H7 (cell line): ENCODE measurements at places on chromosomes 11 and 22. TPM values are rescaled to one million over a fixed set of nuclear protein-coding genes. Genes with fewer than 3 reads are reported as not detected.

The FAU gene
- total RNA-seq: 779 and 1,014 TPM in 2 replicates

The MPPED2 gene
- total RNA-seq: 0.48 and 0.89 TPM in 2 replicates

The PARVA gene
- 7.5 and 8.4 TPM in 2 replicates for total RNA-seq

DNA sequence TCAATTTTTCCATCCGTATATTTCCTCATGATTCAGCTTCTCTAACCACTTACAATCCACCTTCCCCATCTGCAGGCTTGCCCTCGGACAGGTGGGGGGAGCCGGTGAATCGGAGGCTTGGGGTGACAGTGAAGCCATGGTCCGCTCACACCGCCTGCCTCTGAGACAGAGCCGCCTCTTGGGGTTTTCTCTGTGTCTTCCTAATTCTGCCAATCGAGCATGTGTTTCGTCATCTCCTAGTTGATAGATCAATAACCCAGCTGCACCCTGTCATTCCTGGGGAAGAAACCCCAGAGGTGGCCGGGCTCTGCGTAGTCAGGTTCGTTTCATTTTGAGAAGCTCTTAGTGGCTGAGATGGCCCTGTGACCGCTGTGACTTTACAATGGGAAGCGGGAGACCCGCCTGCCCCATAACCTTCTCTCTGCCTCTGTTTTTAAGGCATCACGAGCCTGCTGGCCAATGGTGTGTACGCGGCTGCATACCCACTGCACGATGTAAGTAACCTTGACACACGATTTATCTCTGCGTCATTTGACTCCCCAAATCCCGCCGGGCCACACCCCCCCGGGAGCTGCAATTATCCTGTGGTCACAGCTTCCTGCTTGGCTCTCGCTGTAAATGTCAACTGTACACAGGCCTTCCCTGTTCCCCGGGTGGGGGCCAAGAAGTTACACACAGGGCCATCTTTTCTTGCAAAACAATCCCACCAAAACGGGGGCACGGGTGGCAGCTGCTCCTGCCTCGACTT, 33.3 kb downstream of the ANO1 start:
- DNase-seq: no peak

DNA sequence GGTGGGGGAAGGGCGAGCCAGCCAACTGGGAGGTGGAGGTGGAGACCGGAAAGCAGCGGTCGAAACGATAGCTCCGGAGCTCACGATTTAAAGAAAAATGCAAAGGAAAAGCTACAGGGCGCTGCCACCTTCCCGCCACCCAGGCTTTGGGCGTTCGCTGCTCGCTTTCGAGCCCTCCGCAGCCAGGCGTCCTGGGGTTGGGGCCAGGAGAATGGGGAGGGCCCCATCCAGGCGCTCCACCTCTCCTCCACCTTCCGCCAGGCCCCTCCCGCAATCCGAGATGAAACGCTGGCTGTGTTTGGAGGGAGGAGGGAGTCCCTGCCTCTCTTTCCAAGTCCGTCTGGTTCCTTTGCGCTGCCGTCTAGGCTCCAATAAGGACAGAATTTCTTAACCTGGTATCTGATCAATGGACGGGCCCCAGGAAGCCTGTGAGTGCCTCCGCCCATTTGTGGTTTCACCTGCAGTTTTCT, 483 bp upstream of the ABTB2 start:
- DNase-seq: no peak

DNA sequence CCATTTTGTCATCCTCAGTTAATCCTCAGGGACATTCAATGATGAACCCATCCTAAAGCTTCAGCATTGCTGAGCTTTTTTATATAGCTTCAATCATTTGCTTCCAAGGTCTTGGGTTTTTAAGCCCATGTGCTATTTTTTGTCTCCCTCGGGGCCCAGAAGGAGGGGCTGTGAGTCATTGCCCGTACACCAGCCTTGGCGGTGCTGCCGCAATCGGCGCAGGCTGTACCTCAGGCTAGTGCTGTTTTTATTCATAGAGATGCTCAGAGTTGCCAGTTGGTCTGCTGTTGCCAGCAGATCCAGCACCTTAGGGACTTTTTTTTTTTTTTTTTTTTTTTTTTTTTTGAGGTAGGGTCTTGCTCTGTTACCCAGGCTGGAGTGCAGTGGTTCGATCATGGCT, 35.5 kb downstream of the ACO2 start:
- DNase-seq: no peak

- DNase-seq: peak; percentile 13
Measured at GRCh38 chr11:98940913-98941312, 79.8 kb upstream of the CNTN5 start.

DNA sequence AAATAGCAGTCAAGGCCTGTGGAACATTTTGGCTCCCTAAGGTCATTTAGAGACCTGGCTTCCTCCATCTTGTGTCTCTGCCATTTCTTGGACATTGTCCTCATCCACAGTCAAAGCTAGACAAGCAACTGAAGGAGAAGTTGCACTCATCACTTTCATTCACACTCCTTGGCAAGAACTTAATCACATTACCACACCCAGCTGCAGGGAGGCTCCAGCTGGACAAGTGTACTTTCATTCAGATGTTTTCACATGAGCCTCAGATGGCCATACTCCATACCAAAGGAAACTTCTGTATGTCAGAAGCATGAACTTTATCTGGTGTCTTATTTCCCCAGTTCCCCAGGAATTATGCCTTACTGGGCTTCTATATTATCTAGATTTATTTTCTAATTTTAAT, 537.4 kb downstream of the TMEM135 start:
- no peak for DNase-seq

- no peak for DNase-seq
Measured at GRCh38 chr22:25488244-25489020, 76.0 kb upstream of the GRK3 start.

GRCh38 chr22:27726686-27727449, 74.7 kb downstream of the MN1 start:
- peak; percentile 48 for DNase-seq

- no peak for DNase-seq
Measured at GRCh38 chr11:2742611-2743426, 43.0 kb upstream of the KCNQ1OT1 start.

- no peak for DNase-seq
Measured at GRCh38 chr11:128593281-128593680, 5.9 kb upstream of the ETS1 start.

GRCh38 chr11:36507824-36508489, 2.1 kb downstream of the TRAF6 start:
- no peak for DNase-seq

DNA sequence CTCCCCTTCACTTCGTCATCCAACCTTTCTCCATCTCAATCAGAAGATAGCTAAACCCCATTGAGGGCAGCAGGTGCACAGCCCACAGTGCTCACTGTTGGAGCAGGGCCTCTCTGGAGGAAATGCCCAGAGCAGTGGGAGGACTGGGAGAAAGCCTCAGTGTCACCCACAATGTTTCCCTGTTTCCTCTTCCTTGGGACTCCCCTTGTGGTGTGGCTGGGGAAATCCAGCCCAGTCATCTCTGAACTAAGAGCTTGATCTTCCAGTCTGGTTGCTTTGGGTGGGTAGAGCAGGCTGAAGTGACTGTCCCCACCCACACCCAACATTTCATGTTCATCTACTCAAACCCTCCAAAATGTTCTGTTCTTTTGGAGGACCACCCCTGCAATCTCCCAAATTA, 29.8 kb upstream of the EED start:
- no peak for DNase-seq

The RELA gene
- total RNA-seq: 17.7 and 28.4 TPM in 2 replicates

DNA sequence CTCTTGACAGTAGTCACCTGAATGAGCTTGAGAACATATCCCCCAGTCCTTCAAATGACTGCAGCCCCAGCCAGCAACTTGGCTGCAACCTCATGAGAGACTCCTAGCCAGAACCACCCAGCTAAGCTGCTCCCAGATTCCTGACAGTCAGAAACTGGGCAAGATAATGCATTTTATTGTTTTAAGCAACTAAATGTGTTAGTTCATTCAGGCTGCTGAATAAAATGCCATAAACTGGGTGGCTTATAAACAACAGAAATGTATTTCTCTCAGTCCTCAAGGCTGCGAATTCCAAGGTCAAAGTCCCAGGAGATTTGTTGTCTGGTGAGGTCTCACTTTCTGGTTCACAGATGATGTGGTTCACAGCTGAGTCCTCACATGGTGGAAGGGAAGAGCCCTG, 5.8 kb upstream of the PAMR1 start:
- no peak for DNase-seq

DNA sequence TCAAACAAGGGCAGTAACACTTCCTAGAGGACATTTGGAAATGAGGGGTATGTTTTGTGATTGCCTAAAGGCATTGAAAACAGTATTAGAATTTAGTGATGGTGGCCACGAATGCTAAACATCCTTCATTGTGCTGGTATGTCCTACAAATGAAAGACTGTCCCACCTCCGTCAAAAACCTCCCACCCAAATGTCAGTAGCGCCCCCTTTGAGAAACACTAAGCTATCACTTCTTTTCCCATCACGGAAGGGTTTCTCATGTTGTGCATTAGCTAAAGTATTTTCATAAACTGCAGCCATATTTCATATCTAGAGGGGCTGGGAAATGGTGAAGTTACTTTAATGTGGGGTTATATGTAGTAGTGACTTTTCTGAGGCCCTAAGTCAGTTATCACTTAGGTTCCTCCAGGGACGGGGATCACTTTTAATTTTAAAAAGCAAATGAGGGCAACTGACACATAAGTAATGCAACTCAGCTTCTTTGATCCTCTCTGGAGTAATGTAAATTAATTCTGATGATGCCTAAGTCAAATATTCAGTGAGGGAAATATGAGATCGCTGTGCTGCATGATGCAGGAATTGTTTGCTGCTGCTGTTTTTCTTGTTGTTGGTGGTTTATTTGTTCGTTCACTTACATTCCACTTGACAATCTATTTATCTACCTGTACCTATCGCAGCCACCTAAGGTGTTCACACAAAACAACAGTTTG, 1403.4 kb upstream of the TENM4 start:
- no peak for DNase-seq

The SREBF2 gene
- 93.8 and 118 TPM in 2 replicates for total RNA-seq

The RAB38 gene
- 17.0 and 20.4 TPM in 2 replicates for total RNA-seq

GRCh38 chr22:20550851-20551744, 43.7 kb downstream of the MED15 start:
- DNase-seq: peak; percentile 63

DNA sequence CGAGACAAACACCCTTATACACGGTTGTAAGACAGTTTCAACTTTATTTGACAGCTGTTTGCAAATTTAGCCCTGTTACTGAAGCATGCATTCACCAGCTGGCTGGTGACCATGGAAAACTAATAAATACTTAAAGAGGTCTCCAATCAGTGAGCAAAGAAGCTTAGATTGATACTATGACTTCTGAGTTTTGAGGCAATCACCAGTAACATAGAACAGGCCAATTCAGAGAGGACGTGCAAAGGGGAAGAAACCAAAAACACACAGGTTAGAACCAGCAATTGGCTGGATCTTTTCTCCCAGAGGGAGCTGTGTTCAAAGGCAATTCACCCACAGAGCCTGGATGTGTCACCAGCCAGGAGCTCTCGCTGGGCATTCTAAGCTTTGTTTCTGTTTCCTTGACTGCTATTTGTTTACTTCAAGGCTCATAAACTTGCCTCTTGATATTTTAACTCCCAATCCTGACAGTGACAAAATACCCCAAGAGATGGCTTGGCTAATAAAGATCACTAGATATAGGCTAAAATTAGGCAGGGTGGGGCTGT, 113.6 kb upstream of the MTMR2 start:
- DNase-seq: peak; percentile 27

GRCh38 chr11:83676056-83676601, 390.0 kb upstream of the CCDC90B start:
- no peak for DNase-seq

DNA sequence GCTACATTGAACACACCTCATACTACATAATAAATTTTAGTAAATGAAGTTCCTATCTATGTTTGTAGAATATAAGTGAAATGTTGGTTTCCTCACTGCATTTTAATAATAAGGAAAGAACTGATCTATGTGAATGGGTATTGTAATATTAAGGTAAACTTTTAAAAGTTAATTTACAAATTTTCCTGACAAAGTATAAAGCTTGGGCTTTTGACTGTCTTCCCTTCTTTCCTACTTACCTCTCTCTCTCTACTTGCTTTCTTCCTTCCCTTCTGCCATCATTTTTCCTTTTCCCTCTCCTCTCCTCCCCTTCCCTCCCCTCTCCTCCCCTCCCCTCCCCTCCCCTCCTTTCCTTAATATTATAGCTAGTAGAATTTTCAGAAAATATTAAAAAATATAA, 798.2 kb downstream of the CNTN5 start:
- no peak for DNase-seq

DNA sequence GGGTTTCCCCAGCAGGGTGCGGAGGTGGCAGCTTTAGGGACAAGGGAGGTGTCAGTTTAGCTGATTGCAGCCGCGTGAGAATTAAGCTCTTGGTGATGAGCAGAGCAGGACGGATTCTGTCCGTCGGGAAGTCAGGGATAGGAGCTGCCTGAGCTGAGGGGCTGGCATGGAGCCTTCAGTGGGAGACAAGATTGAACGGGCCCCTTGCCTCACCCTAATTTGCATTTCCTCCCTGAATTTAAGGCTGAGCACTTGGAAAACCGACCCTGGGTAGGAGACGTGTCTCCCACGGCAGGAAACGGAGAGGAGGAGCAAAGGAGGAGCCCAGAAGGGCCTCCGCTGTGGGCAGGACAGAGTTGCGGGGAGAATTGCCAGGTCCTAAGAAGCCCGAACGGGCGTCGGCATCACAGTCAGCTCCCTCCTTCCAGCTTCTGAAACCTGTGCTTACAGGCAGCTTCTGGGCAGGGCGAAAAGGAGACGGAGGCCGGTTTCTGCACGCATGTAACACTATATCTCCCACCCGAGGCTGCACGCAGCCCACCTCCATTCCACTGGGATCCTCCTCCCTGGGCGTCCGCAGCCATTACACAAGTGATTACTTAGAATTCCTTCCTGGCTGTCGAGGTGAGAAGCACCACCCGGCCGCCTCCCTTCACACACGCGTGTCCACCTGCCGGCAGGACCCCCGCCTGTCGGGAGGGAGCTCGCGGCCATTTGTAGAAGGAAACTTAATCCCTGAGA, 345.8 kb downstream of the BRD1 start:
- DNase-seq: peak; percentile 63

The IGF2 gene
- total RNA-seq: 0.78 and 1.2 TPM in 2 replicates

The PLAAT5 gene
- total RNA-seq: 29.6 and 30.0 TPM in 2 replicates

The OR8D2 gene
- not detected in 2 replicates for total RNA-seq
